ENCODE measurements at places on chromosomes 4 and X.

DNA sequence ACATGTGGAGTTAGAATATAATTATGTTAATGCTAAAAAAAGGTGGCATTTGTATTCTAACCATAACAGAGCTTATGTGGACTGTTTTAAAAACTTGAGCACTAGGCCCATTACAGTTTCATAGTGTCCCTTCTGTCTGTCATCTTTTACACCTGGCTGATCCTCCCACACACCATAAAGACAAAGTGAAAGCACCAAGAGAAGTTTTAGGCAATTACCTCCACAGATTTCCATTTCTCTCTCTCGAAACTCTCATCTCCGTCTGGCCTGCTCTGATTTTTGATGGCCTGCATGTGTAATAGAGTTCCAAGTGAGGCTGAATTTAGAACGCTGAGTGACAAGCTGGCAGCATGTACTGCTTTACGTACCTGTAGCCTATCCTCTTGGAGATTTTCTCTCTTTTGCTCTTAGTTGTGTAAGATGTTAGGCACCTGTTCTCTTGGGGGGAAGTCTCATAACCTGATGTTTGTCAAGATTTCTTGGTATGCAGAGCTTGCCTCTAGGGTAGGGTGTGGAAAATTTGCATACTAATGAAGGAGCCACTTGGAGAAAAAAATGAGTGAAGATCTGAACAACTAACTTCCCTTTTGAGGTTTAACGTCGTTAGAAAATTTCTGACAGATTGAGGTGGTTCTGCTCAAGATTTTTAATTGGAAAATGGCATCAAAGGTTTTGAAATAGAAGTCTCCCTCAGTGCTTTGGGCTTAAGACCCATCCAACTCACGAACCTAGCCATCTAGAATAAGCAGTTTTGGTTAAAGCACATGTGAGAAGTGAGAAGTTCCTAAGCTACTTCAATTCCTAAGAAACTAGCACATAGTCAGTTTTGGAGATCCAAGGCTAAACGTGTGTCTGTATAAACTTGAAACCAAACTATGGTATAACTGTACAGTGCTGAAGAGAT is 57.6 kb upstream of the RAP1GDS1 start:
- no peak for DNase-seq

DNA sequence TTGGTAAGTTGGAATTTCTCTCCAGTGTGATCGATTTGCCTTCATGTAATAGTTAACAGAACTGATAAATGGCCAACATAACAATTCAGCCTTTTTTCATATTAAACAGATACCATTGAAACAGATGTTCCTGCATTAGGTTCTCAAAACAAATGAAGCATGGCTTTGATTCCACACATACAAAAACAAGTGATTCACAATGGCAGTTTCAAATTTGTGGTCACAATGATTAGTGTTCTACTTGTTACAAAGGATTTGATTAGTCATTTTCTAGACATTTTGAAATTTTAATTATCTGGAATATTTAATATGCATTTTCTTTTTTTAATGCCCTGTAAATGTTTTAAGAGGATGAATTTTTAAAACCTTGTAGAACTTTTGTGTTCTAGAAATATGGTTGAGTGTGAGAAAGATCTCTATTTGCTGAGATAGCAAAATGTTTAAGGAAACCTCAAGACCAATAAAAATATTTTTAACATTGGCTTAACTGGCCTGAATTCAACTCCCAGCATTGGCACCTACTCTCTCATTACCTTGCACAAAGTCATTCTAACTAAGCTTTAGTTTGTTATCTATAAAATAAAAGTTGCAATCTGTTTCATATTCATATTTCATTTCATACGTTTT is 18.9 kb upstream of the GLRA3 start:
- no peak for DNase-seq

GRCh38 chr4:136112116-136112515 is 1420.2 kb downstream of the PCDH18 start:
- no peak for DNase-seq

GRCh38 chr4:125369098-125369497 is 54.3 kb downstream of the FAT4 start:
- DNase-seq, result no peak

GRCh38 chr4:6153874-6154273 is 46.5 kb downstream of the JAKMIP1 start:
- no peak for DNase-seq

DNA sequence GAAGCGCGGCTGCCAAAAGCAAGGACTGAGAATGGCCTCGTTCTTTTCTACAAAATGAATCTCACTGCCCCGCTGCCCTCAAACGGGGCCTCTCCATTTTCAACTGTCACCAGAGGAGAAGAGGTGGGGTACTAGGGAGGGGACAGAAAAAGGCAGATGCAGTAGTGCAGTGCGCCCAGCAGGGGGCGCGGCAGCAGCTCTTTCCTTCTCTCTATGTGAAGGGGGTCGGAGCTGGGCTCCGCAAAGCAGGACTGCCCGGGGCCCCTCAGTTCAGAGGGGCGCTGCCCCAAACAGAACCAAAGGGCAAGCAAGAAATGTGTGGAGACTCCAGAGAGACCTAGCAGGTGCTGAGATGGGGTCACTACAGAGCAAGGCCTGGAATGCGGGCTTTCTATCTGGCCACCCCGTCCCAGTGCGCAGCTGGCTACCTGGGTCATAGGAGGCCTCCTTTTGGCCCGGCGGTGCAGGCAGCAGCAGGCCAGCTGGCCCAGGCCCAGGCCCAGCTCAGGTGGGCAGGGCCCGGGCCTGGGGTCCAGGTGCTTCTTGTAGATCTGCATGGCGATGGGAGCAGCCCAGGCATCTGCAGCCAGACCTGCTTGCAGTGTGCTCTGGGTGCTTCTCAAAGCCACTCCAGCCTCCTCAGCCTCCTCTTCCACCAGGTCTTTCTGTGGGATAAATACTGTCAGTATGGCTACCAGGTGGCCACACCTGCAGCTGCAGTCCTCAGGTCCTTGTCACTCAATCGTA is 5.9 kb downstream of the IRAK1 start:
- no peak for DNase-seq

All from bronchial epithelial cell (primary cell).